ENCODE measurements at places on chromosomes 11 and 22.

DNA sequence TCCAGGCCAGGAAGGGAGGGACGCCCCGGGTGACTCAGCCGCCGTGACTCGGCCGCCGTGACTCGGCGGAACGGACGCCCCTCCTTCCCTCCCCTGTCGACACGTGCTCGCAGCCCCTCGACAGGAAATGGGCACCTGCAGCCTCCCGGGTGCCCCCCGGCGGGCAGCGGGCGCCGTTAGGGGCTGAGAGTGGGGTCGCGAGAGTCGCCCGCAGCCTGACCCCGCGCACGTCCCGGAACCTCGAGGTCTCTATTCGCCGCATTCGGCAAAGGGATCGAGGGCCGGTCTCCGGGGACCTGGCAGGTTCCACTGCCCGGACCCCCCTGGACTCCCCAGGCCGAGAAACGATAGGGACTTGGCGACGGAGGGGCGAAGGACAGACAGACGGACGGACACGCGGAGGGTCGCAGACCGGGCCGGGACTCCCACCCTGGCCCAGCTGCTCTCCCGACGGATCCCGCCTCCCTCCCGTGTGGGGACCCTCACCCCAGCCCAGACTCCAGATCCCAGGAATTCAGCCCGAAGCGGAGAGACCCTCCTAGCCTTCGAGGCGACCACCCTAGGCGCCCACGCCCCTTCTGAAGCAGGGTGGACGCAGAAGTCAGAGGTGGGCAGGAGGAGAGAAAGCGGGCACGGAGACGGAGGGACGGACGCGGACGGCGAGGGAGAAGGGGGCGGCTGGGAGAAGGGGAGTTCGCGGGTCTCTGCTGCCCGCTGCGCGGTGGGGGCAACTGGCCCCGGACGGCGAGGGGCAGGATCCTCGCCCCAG is 648 bp downstream of the FOSL1 start:
- no peak for DNase-seq

- DNase-seq: no peak
Observed at GRCh38 chr22:21946262-21946925, 6.3 kb downstream of the PPM1F start.

- DNase-seq: no peak
Observed at GRCh38 chr22:44394246-44395117, 81.7 kb upstream of the SHISAL1 start.

GRCh38 chr11:12019866-12020416 is 11.5 kb upstream of the DKK3 start:
- no peak for DNase-seq

DNA sequence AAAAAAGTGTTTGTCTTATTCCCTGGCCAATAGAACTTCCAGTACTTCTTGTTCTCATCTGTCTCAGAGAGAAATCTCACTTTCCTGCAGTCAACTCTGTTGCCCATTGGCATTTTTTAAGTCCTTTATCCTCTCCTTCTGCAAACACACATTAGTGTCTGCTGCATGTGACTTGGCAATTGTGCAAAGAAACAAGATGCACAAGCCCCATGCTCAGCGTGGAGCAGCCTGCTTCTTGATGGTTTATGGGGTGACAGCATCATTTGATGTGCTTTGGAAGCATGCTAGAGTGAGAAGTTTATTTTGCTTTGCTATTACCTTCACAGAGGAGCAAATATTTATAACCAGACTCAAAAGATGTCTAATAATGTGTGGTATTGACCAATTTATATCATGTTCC is 238.2 kb downstream of the FAT3 start:
- no peak for DNase-seq

GRCh38 chr11:22903782-22904181 is 43.5 kb upstream of the CCDC179 start:
- DNase-seq: no peak

GRCh38 chr22:19242699-19243098 is 48.8 kb downstream of the CLTCL1 start:
- DNase-seq: no peak

DNA sequence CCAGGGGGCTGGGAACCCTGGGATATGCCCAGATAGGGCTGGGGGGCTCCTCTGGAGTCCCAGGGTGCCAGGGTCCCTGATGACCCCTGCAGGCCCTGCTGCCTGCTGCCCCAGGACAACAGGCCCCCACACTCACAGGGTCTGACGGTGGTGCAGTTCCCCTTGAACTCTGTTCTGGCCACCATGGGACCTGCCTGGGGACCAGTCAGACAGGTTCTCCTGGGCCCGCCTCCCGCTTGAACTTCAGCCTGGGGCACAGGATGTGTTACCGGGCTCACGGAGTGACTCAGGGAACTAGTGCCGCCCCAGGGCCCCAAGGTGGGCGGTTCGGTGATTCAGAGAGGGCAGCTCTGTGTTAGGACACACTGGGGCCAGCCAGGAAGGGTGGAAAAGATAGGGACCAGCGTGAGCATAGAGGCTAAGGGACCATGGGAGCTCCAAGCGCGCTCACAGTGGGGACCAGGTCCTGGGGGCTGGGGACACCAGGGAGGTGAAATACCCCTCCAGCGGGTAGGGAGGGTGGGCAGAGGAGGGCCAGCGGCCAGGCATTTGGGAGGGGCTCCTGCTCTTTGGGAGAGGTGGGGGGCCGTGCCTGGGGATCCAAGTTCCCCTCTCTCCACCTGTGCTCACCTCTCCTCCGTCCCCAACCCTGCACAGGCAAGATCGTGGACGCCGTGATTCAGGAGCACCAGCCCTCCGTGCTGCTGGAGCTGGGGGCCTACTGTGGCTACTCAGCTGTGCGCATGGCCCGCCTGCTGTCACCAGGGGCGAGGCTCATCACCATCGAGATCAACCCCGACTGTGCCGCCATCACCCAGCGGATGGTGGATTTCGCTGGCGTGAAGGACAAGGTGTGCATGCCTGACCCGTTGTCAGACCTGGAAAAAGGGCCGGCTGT is 21.5 kb upstream of the TXNRD2 start:
- no peak for DNase-seq

GRCh38 chr22:49181942-49182341 is 645.7 kb downstream of the BRD1 start:
- no peak for DNase-seq

GRCh38 chr22:37336579-37336978 is 54.3 kb downstream of the CYTH4 start:
- no peak for DNase-seq

GRCh38 chr11:97201743-97202612 is 812.2 kb downstream of the JRKL start:
- no peak for DNase-seq

DNA sequence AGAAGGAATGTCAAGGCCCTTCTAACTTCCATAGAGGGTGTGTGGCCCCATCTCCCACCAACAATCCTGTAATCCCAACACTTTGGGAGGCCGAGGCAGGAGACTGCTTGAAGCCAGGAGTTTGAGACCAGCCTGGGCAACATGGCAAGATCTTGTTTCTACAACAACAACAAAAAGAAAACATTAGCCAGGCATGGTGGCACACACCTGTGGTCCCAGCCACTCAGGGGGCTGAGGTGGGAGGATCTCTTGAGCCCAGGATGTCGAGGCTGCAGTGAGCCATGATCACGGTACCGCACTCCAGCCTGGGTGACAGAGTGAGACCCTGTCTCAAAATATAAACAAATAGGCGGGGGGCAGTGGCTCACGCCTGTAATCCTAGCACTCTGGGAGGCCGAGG is 16.9 kb downstream of the TSPAN32 start:
- DNase-seq: no peak

GRCh38 chr11:13364388-13364787 is 86.8 kb downstream of the BMAL1 start:
- no peak for DNase-seq

- no peak for DNase-seq
Observed at GRCh38 chr11:43243927-43244326, 67.9 kb upstream of the API5 start.

- DNase-seq: no peak
Observed at GRCh38 chr11:103894673-103895072, 141.8 kb upstream of the DDI1 start.

GRCh38 chr22:35452351-35452781 is 52.4 kb downstream of the MCM5 start:
- no peak for DNase-seq

GRCh38 chr11:79616392-79616851 is 175.6 kb upstream of the TENM4 start:
- no peak for DNase-seq

DNA sequence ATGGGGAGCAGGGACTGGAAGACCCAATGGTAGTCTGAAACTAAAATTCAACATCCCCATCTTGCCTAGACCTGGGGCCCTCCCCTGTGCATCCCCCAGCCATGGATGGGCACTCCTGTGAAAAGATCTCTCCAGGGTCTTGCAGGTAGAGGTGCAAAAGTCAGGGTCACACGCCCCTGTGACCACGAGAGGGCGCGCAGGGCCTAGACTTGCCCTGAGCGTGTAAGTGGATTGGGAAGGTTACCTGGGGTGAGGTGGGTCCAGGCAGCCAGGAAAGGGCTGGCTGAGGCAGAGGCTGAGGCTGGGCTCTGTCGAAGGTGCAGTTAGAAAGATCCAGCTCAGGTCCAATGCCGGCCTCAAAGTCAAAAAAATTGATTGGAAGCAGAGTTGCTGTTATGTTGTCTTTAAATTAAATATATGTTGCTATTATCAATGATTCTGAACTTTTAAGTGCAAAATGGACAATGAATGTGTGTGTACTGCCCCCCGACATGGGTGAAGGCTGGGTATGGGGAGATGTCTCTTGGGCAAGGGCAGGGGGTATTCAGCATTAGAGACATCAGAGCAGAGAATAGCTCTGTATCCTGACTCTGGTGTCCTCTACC is 4.8 kb upstream of the POU2F3 start:
- DNase-seq: no peak

- DNase-seq: no peak
Observed at GRCh38 chr22:46049726-46050450, 72.9 kb upstream of the WNT7B start.

GRCh38 chr11:128658502-128658901 is 35.4 kb upstream of the FLI1 start:
- DNase-seq: no peak

DNA sequence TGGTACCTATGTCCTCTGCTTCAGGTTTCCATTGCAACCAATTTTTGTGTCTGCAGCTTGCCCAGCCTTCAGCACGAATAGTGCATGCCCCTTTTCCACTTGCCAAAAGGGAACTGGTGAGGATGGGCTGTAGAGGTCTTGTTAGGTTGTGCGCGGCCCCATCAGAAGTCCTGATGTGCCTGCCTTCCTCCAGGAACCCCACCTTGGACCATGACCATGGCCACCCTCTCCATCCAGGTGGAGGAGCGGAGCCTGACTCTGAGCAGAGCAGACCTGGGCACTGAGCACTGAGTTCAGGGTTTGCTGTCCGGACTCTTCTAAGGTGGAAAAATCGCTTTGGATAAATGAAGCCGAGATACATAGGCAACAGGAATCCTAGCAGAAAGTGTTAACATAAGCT is 6.9 kb downstream of the GLB1L2 start:
- no peak for DNase-seq

- DNase-seq: no peak
Observed at GRCh38 chr11:69878144-69878883, 59.1 kb upstream of the FGF3 start.

GRCh38 chr22:27630754-27631153 is 170.8 kb downstream of the MN1 start:
- DNase-seq: no peak

DNA sequence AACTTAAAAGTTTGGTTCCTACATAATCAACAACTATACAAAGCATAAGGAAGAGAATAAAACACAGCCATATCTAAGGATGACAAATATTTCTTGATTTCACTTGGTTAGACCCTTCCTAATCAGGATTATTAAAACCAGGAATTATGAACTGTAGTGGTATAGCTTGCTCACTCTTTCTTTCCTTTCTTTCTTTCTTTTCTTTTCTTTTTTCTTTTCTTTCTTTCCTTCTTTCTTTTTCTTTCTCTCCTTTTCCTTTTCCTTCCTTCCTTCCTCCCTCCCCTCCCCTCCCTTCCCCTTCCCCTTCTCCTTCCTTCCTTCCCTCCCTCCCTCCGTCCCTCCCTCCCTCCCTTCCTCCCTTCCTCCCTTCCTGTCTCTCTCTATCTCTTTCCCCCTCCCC is 78.0 kb downstream of the HORMAD2 start:
- no peak for DNase-seq

- DNase-seq: no peak
Observed at GRCh38 chr11:134890446-134890845, 478.4 kb upstream of the B3GAT1 start.

GRCh38 chr22:49202226-49202625 is 625.4 kb downstream of the BRD1 start:
- no peak for DNase-seq

GRCh38 chr11:1029654-1030053 is 6.9 kb downstream of the MUC6 start:
- no peak for DNase-seq

- no peak for DNase-seq
Observed at GRCh38 chr11:32584921-32585320, 1.3 kb downstream of the EIF3M start.

GRCh38 chr11:16795146-16795545 is 56.7 kb downstream of the C11orf58 start:
- DNase-seq: no peak

GRCh38 chr11:826836-827145 is 928 bp upstream of the CRACR2B start:
- no peak for DNase-seq

- no peak for DNase-seq
Observed at GRCh38 chr11:133946541-133947318, 10.0 kb downstream of the IGSF9B start.

DNA sequence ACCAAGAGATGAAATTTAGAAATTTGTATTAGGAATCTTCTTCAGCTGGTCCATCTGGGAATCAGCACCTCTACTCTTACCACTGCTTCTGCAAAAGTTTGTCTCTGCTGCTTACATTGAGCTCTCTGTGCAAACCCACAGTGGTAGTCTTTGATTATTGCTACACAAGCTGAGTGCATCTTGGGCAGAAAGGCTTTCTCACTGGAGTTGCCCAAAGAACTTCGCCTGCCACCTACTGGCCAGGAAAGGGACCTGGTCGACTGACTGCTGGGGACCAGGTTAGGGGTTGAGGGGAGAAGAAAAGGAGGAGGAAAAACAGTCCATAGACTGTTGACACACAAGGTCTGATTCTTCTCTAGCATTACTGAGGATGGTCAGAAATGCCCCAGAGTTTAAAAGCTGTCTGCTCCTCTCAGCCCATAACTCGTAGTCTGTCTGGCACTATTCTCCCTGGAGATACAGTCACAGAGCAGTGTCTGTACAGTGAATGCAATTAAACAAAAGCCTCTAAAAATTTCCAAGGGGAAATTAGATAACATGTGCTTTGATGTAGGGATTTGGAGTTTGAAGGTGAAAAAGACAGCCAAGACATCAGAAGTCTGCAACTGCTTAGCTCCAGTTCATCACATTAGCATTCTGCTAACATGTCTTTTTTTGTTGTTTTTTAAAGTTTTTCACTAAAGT is 215.0 kb upstream of the CTSC start:
- DNase-seq: no peak

GRCh38 chr11:120354068-120354467 is 17.9 kb downstream of the ARHGEF12 start:
- no peak for DNase-seq

DNA sequence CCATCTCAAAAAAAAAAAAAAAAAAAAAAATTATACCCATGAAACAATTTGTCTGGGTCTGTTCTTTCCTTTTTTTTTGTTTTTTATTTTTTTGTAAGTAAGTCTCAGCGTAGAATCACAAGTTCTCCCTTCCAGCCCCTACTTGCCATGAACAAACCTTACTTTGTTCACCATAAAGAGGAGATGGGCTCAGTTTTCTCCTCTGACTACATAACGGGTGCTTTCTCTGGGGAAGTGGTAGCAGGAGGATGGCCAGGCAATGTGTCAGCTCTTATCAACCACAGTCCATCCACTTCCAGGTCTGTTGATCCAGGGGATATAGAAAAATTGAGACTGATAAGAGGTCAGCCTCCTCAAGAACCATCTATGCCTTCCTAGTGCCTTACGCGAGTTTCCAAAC is 11.0 kb downstream of the ASCC2 start:
- DNase-seq: no peak

- DNase-seq: no peak
Observed at GRCh38 chr22:32024796-32025195, 18.3 kb upstream of the SLC5A1 start.
